ENCODE measurements at places on chromosomes 4 and X. TPM values are rescaled to one million over a fixed set of nuclear protein-coding genes. Genes with fewer than 3 reads are reported as not detected.
A peak's percentile ranks its signal among the peaks of the same experiment; 100 is the strongest.

The FAM156B gene
- 4.9 TPM for total RNA-seq

The BMPR1B gene
- total RNA-seq = 0.17 TPM

The MAGEA8 gene
- not detected for total RNA-seq

The HAUS7 gene
- 33.8 TPM for total RNA-seq

The SPATA4 gene
- total RNA-seq = not detected

The CLCN3 gene
- total RNA-seq = 37.7 TPM

The USP17L26 gene
- total RNA-seq = not detected

The DRP2 gene
- 0.08 TPM for total RNA-seq

The PABPC1L2B gene
- not detected for total RNA-seq

The FAT1 gene
- total RNA-seq = not detected

GRCh38 chr4:112813790-112814189, 176.8 kb downstream of the LARP7 start:
- no peaks in the 10 kb centered on the region for H3K4me1 ChIP-seq
- H3K27ac ChIP-seq = no peak overlapping the region
- H3K27me3 ChIP-seq = no peaks in the 10 kb centered on the region
- H3K4me3 ChIP-seq = no peak overlapping the region
- no peaks in the 10 kb centered on the region for H3K36me3 ChIP-seq

- no peaks in the 10 kb centered on the region for H3K4me1 ChIP-seq
- H3K4me3 ChIP-seq = no peak overlapping the region
- H3K36me3 ChIP-seq = no peaks in the 10 kb centered on the region
- no peaks in the 10 kb centered on the region for H3K27me3 ChIP-seq
Measured at GRCh38 chrX:31021537-31021936, 50.3 kb downstream of the FTHL17 start.

- no peak for DNase-seq
- no peak overlapping the region for H3K4me3 ChIP-seq
- no peak overlapping the region for H3K27ac ChIP-seq
Measured at GRCh38 chr4:145213245-145213644, 32.9 kb upstream of the OTUD4 start.

DNA sequence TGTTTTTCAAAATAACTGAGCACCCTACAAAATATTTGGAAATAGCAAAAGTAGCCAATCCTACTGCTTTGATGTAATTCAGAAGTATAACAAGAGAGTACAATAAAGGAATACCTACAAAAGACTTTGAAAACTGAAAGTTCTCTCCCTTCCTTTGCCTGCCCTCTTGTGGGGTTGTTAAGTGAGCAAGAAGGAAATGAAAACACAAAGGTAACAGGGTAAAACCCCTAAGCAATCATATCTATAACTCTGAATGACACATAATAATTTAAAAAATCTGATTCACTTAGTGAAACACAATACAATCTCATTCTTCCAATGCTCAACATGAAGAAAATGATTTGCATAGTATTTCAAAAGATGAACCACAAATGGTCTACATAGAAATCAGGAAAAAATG, 98.2 kb downstream of the FRYL start:
- no peaks in the 10 kb centered on the region for H3K36me3 ChIP-seq
- H3K27me3 ChIP-seq = no peaks in the 10 kb centered on the region
- DNase-seq = peak; percentile 31
- H3K4me1 ChIP-seq = peaks cover 22% of the 10 kb centered on the region

DNA sequence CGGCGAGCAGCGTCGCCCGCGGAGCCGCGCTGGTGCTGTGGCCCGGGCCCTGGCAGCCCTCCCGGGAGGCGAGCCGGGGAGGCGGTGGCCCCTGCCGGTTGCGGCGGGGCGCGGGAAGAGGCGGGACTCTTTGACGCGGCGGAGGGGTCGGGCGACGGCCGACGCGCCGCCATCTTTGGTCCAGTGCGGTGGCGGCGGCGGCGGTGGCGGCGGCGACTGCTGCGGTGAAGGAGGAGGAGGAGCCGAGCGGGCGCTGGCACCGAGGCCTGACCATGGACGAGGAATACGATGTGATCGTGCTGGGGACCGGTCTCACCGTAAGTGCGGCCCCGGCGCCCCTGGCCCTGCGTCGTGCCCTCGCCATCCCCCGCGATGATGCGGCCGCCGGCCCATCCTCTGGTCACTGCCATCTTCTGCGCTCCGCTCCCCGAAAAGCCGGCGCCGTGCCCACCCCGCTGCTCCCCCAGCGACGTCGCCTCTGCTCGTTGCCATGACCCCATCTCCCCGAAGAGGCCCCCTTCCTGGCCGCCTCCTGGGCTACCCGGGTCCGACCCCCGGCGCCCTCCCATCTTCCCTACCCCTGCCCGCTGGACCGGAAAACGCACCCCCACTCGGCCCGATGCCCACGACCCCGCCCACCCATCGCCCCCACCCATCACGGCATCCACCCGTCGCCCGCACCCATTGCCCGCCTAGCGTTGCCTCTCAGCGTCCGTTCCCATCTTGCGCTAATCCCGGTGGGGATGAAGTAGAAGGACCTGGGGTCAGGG, at the start of gene GDI1:
Gene GDI1 (plus strand): TSS at position 172 of the 770 bp plus-strand sequence. CDS start 101 bp downstream, at position 273.
- peak; percentile 68 for DNase-seq
- H3K4me1 ChIP-seq = peaks cover 39% of the 10 kb centered on the region
- peak within 1 kb of the TSS; percentile 82 for H3K27ac ChIP-seq
- peak within 1 kb of the TSS; percentile 40 for H3K4me3 ChIP-seq

DNA sequence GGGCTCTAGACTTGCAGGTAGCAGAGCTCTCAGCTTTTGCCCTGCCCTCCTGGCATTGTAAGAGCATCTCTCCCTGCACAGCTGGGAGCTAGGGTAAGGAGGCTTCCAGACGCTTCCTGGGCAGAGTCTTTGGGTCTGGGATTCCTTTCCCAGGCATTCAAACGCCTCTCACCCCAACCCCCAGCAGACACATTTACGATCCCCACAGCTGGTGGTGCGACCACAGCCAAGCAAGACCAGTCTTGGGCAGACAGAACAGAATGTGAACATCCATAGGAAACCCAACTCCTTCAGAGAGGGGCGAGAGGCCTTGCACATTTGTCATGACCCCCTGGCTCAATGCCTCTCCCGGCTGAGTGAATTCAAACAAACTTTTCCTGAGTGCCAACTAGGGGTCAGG, 38.1 kb upstream of the CD99L2 start:
- no peak overlapping the region for H3K27ac ChIP-seq
- no peaks in the 10 kb centered on the region for H3K27me3 ChIP-seq
- no peak for DNase-seq
- no peak overlapping the region for H3K4me3 ChIP-seq
- H3K4me1 ChIP-seq = no peaks in the 10 kb centered on the region

- H3K4me3 ChIP-seq = no peak overlapping the region
- no peaks in the 10 kb centered on the region for H3K4me1 ChIP-seq
- no peaks in the 10 kb centered on the region for H3K27me3 ChIP-seq
- no peak overlapping the region for H3K27ac ChIP-seq
Measured at GRCh38 chrX:18643243-18643642, 28.7 kb downstream of the RS1 start.

DNA sequence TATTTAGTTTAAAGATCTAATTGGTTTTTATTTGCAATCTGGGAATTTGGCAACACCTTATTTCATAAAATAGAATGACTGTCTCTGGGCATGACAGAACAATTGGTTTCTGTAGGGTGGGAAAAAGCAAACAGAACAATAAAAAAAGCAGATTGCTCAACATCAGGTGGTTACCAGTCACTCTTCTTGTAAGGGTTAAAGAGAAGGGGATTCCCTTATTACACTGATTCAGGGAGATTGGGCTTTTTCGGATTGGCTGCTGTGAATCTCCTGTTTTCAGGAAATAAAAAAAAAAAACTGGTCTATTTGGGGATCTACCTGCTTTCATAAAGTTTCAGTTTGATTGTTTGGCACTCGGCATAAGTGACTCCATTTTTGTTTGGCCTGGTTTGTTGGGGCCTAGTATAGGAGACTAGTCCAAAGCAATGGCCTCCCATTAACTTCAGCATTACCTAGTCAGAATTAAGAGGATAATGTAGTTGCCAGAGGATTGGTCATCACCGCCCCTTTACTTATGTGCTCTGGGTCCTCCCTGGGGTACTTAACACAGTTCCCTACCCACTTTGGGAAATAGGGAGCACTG, 380.5 kb downstream of the IDS start:
- H3K27me3 ChIP-seq = no peaks in the 10 kb centered on the region
- no peak overlapping the region for H3K27ac ChIP-seq
- no peaks in the 10 kb centered on the region for H3K4me1 ChIP-seq
- H3K36me3 ChIP-seq = no peaks in the 10 kb centered on the region
- DNase-seq = no peak
- no peak overlapping the region for H3K4me3 ChIP-seq

DNA sequence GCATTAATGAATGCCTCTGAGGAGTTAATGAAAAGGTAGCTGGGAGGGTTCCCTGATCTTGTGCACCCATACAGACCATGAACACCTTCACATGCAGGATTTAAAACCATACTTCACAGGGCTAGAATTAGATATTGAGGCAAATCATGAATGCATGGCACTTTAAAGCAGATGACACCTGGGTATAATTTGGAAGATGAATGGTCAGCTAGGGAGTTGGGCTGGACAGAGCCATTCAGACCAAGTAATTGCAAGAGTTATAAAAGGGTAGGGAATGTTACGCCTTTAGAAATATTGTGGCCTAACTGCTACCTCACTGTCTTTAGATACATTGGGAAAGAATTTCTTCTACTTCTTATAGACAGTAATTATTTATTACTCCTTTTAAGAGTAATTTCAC, 89.1 kb upstream of the ZNF827 start:
- no peaks in the 10 kb centered on the region for H3K36me3 ChIP-seq
- H3K27ac ChIP-seq = no peak overlapping the region

GRCh38 chr4:73161527-73162185, 92.1 kb upstream of the COX18 start:
- no peaks in the 10 kb centered on the region for H3K4me1 ChIP-seq
- no peak overlapping the region for H3K4me3 ChIP-seq
- peaks cover 14% of the 10 kb centered on the region for H3K36me3 ChIP-seq
- DNase-seq = no peak
- no peak overlapping the region for H3K27ac ChIP-seq

GRCh38 chrX:119118780-119119395, 8.7 kb downstream of the KIAA1210 start:
- H3K4me3 ChIP-seq = no peak overlapping the region
- H3K27ac ChIP-seq = no peak overlapping the region
- peak; percentile 26 for DNase-seq
- H3K27me3 ChIP-seq = no peaks in the 10 kb centered on the region
- no peaks in the 10 kb centered on the region for H3K36me3 ChIP-seq

DNA sequence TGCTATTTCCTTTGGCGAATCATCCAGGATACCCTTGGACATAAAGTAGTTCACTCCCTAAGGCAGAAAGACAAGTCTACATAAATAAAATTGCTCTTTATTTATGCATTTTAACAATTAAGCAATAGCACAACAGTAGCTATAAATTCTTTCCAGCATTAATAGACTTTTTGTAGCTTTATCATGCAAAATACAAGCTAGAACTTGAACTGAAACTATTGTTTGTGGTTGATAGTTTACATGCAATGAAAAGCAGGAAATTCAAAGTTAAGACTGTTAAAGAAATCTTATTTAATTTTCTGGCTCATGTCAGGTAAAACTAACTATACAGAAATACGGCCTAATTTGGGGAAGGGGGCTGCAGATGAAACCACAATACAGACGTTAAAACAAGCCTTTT, 42.3 kb downstream of the FBXO8 start:
- no peak for DNase-seq
- H3K4me1 ChIP-seq = no peaks in the 10 kb centered on the region
- no peak overlapping the region for H3K4me3 ChIP-seq
- peaks cover 6% of the 10 kb centered on the region for H3K36me3 ChIP-seq

GRCh38 chrX:13094828-13095341, 50.5 kb upstream of the FAM9C start:
- H3K27ac ChIP-seq = peak overlapping the region; percentile 94
- no peaks in the 10 kb centered on the region for H3K27me3 ChIP-seq
- H3K4me1 ChIP-seq = peaks cover 94% of the 10 kb centered on the region

DNA sequence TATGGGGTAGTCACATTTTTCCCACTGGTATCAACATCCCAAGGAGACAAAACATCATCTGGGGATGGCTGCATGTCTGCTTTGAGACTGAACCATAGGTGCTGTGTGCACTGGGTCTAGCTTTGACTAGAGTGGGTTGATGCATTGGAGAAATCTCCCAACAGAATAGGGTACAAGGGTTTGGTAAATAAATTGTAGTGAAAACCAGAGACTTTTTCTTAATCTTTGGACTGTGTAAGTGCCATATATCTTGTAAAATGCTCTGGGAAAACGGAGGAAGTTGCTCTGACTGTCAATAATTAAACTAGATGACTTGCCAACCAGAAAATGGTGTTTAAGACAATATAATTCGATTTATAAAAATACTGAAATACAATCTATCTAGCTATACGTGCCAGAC, 1064.0 kb upstream of the SLIT2 start:
- no peaks in the 10 kb centered on the region for H3K27me3 ChIP-seq
- no peaks in the 10 kb centered on the region for H3K4me1 ChIP-seq
- no peak for DNase-seq
- no peak overlapping the region for H3K27ac ChIP-seq
- no peak overlapping the region for H3K4me3 ChIP-seq

- no peak for DNase-seq
- H3K4me1 ChIP-seq = peaks cover 6% of the 10 kb centered on the region
- H3K27me3 ChIP-seq = no peaks in the 10 kb centered on the region
- no peak overlapping the region for H3K4me3 ChIP-seq
- H3K27ac ChIP-seq = no peak overlapping the region
Measured at GRCh38 chr4:163591614-163592020, 97.1 kb downstream of the TMA16 start.

GRCh38 chr4:81165861-81166430, 49.1 kb downstream of the PRKG2 start:
- H3K27me3 ChIP-seq = no peaks in the 10 kb centered on the region
- H3K27ac ChIP-seq = no peak overlapping the region
- DNase-seq = no peak
- H3K4me3 ChIP-seq = no peak overlapping the region
- no peaks in the 10 kb centered on the region for H3K4me1 ChIP-seq

DNA sequence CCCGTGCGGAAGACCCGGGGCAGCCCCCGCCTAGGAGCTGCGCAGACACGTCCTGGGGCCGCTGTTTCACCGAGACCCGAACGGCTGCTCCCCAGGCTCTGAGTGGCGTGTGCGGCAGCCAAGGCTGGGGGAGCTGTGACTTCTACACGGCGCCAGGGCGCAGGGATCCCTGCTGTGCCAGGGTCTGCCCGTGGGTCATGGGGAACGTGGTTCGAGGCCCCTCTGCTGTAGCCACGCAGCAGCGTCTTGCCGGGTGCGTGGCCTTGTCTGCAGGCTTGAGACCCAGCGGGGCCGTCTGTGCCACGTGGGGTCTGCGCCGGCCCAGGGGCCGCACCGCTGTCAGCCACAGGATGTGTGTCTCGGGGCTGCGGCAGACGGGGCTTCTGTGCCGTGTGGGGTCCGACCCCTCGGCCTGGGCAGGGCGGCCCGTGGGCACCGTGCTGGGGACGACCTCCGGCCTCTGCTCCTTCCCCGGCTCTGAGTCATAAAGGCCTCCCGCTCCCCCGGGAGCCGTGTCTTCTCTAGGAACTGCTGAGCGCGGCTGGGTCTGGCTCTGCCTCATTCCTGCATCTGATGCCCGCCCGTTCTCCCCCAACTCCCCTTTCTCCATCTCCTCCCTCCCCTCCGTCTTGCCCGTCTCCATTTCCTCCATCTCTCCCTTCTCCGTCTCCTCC, 12.7 kb upstream of the GTPBP6 start:
- no peak overlapping the region for H3K4me3 ChIP-seq
- peaks cover 12% of the 10 kb centered on the region for H3K4me1 ChIP-seq
